ENCODE measurements at places on chromosomes 6 and 20. TPM values are rescaled to one million over a fixed set of nuclear protein-coding genes. Genes with fewer than 3 reads are reported as not detected.

Gene UNC5CL
- 1.2 TPM for polyA plus RNA-seq

- H3K4me1 ChIP-seq, result no peaks in the 10 kb centered on the region
- H3K4me3 ChIP-seq, result no peak overlapping the region
- H3K27me3 ChIP-seq, result no peaks in the 10 kb centered on the region
- H3K27ac ChIP-seq, result no peak overlapping the region
These were observed 49.3 kb upstream of the CD2AP start for GRCh38 chr6:47428288-47428687.

Gene RNF146
- polyA plus RNA-seq, result 47.9 TPM

Gene CST2
- 4.8 TPM for polyA plus RNA-seq

DNA sequence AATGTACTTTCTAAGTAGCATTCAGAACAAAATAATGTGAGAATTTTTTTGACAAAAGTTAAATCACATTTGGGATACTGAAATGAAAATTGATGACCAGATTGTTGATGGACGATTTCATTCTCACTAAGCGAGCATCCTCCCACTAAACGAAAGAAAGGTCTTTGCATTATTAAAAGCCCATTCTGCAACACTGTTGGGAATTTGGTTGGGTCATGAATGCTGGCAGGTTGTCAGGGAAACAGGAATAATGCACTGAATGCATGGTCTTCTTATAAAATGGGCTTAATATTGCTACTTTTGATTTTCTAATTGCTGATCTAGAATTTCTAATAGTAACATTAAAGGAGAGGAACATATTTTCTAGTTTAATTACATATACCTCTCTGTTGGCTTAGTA is 229.8 kb downstream of the NKAIN2 start:
- no peak overlapping the region for H3K27ac ChIP-seq
- H3K4me1 ChIP-seq, result no peaks in the 10 kb centered on the region
- no peaks in the 10 kb centered on the region for H3K27me3 ChIP-seq
- DNase-seq, result no peak
- H3K4me3 ChIP-seq, result no peak overlapping the region
- no peaks in the 10 kb centered on the region for H3K36me3 ChIP-seq

DNA sequence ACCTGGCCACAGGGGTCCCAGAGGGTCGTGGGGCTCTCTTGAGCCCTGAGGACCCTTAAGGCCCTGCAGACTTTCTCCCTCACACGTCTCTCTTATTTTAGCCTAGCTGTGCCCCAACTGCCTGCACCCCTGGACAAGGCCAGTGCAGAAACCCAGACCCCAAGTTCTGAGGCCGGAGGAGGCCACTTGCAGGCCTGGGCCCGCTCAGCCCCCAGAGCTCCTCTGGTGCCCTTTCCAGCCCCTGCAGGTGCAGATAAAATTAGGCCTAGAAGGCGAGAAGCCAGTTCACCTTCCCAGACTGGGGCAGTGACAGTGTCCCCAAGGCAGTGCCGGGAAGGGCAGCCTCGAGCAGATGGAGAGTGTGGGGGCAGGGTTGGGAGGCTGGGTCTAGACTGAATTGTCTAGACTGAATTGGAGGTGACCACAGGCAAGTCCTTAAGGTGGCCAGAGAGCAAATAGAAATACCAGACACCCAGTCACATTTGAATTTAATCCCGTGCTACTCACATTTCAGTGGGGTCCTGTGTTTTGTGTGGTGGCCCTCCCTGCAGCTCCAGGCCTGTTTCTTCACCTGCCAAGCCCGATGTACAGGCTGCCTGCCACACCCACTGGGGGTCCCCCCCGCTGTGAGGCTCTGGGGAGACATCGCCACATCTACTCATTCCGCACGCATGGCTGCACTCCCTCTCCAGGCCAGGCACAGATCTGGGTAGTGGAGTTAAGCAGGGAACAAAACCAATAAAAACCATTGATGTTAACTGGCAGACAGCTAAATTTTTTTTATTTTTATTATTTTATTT is 8.6 kb upstream of the IP6K3 start:
- H3K4me3 ChIP-seq, result no peak overlapping the region
- DNase-seq, result no peak
- no peaks in the 10 kb centered on the region for H3K27me3 ChIP-seq
- H3K27ac ChIP-seq, result no peak overlapping the region
- H3K36me3 ChIP-seq, result no peaks in the 10 kb centered on the region

Gene CYP21A2
- 4,039 TPM for polyA plus RNA-seq

DNA sequence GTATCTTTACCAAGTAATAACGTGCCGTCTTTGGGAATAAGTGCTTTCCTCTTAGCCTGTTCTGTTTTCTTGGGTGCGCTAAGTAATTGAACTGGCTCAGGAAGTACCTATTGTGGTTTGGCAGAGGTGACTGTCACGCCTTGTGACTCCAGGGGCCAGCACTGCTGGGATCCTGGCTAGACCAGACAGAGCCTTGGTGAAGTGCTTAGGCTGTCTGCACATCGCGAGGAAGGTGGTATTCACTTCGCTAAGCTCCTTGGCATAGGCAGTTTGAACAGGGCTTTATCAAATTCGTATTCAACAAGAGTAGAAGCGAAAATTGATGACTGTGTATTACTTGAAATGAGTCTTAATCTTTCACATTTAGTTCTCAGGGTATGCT is 17.6 kb downstream of the PRDM1 start:
- H3K4me1 ChIP-seq, result no peaks in the 10 kb centered on the region
- H3K27ac ChIP-seq, result no peak overlapping the region
- DNase-seq, result no peak
- no peak overlapping the region for H3K4me3 ChIP-seq

DNA sequence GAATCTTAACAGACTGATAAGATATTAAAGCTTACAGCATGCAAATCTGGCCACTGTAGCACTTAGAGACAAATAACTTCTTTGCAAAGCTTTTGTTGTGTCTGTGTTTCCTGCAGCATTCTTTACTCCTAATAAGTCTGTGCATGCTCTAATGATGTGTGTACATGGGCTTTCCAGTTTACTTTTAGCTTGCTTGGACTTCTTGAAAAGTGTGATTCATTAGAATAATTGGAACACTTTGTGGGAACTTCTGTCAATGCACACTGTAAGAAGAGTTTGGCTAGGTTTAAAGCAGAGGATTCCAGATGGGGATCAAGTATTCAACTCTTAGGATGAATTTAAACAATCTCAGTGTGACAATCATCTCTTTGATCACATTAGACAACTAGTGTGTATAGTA is 22.1 kb upstream of the TINAG start:
- no peaks in the 10 kb centered on the region for H3K36me3 ChIP-seq
- no peak overlapping the region for H3K4me3 ChIP-seq
- DNase-seq, result no peak
- H3K27ac ChIP-seq, result no peak overlapping the region

GRCh38 chr6:156832231-156832647 is 55.1 kb downstream of the ARID1B start:
- peaks cover 37% of the 10 kb centered on the region for H3K4me1 ChIP-seq
- no peak overlapping the region for H3K27ac ChIP-seq
- no peaks in the 10 kb centered on the region for H3K27me3 ChIP-seq
- H3K4me3 ChIP-seq, result no peak overlapping the region

- H3K4me1 ChIP-seq, result no peaks in the 10 kb centered on the region
- no peak for DNase-seq
- H3K27ac ChIP-seq, result no peak overlapping the region
- no peaks in the 10 kb centered on the region for H3K27me3 ChIP-seq
These were observed 176.5 kb upstream of the PDE7B start for GRCh38 chr6:135675026-135675425.

GRCh38 chr6:40349123-40349900 is 237.9 kb downstream of the LRFN2 start:
- peaks cover 6% of the 10 kb centered on the region for H3K4me1 ChIP-seq
- DNase-seq, result no peak
- no peak overlapping the region for H3K4me3 ChIP-seq
- H3K36me3 ChIP-seq, result no peaks in the 10 kb centered on the region

DNA sequence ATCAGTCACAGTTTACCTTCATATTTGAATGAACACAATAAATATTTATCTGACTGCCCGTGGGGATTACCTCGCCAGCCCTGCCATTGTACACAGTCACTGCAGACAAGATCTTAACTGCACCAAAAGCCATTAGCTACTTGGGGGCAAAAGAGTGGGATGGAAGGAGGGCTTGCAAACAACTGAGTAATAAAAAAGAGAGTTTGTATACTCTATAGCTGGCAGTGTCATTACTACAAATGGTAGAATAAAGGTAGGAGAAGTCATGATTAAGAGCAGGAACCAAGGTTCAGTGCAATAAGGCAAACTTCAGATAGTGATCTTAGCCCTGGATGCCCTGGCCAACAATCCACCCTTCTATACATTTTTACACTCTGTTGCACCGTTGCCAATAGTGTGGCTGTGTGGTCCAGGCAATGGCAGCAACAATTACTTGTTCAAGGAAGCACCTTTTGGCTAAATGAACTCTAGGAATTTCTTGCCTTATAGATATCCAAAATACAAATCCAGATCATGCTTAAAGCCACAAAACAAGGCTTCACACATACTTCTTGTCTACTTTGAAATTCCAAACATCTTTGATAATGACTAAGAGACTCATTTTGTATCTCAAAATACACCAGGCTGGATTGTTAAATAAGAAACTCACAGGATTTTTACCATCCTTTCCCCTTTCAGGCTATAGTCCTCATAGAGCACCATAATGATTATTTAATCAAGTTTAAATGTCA is 955.4 kb upstream of the ADGRB3 start:
- no peak overlapping the region for H3K4me3 ChIP-seq
- H3K4me1 ChIP-seq, result no peaks in the 10 kb centered on the region
- no peaks in the 10 kb centered on the region for H3K27me3 ChIP-seq

Gene IL17F
- polyA plus RNA-seq, result not detected

DNA sequence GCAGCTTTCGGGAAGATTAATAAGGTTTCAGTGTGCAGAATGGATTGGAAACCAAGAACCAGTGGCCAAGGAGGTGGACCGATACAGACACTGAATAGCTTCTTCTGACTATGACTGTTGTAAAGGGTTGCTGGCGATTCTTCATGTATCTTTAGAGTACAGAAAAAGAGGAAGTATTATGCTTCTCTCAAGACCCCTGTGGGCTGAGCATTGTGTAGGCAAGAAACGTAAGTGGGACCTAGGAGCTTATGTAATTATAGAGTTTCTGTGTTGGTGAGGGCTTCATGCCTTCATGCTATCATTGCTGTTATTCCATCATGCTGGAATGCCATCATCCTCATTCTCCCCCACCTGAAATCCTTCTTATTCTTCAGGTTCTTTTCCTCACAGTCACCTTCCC is 105.4 kb upstream of the AKIRIN2 start:
- H3K27me3 ChIP-seq, result no peaks in the 10 kb centered on the region
- DNase-seq, result no peak
- H3K27ac ChIP-seq, result no peak overlapping the region
- H3K4me3 ChIP-seq, result no peak overlapping the region

Gene PNLDC1
- polyA plus RNA-seq, result 0.48 TPM

DNA sequence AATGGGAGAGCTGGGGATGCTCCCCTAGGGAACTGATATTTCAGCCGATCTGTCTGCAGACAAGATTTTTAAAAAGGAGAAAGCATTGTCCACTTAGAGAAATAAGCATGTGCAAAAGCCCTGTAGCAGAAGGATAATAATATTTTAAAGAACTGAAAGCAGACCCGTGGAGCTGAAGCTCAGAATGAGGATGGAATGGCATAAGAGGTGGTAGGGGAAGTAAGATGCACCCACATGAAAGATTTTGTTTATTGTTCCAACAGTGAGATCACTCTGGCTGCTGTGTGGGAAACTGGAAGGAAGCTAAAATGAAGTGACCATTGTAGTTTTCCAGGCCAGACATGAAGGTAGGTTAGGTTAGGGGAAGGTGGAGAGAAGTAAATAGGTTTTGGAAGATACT is 266.4 kb upstream of the PRDM1 start:
- no peaks in the 10 kb centered on the region for H3K4me1 ChIP-seq
- H3K27ac ChIP-seq, result no peak overlapping the region
- no peak overlapping the region for H3K4me3 ChIP-seq
- no peaks in the 10 kb centered on the region for H3K36me3 ChIP-seq

DNA sequence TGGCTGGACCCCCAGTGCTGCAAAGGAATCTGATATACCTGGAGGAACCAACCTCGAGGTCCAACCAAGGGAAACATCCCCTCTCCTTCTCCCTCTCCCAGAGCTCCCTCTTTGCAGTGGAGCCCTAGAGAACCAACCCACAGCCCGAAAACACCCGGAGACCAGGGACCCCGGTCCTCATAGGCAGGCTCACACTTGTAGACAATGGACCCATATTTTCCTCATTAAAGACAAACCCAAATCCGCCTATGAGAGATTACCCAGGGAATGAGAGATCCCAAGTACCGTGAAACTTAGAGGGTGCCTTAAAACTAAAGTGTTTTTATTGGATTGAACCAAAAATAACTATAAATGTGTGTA is 9.6 kb upstream of the FOXF2 start:
- no peaks in the 10 kb centered on the region for H3K36me3 ChIP-seq
- peaks cover 96% of the 10 kb centered on the region for H3K27me3 ChIP-seq
- peaks cover 5% of the 10 kb centered on the region for H3K4me1 ChIP-seq
- H3K27ac ChIP-seq, result no peak overlapping the region
- no peak overlapping the region for H3K4me3 ChIP-seq

DNA sequence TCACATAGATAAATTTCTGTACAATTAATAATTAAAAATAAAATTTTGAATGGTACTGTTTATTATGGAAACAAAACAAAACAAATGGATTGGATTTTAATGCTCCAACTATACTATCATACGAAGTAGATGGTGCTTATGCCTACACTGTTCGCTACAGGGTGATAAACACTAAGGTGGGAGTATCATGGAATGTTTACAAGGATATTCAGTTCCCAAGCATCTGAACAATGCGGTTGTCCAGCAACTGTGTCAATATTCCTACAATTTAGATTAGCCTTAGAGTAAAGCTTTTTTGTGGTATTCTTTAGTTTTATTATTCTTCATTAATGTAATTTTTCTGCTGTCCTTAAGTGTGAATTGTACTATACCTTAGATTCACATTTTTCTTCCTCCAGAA is 105.1 kb downstream of the MMS22L start:
- no peaks in the 10 kb centered on the region for H3K27me3 ChIP-seq
- no peak overlapping the region for H3K4me3 ChIP-seq

Gene AFG1L
- polyA plus RNA-seq, result 6.1 TPM

Gene COL11A2
- 0.05 TPM for polyA plus RNA-seq

Measured in adrenal gland (tissue), 19 donors.